ENCODE measurements at places on chromosomes 4 and X.

DNA sequence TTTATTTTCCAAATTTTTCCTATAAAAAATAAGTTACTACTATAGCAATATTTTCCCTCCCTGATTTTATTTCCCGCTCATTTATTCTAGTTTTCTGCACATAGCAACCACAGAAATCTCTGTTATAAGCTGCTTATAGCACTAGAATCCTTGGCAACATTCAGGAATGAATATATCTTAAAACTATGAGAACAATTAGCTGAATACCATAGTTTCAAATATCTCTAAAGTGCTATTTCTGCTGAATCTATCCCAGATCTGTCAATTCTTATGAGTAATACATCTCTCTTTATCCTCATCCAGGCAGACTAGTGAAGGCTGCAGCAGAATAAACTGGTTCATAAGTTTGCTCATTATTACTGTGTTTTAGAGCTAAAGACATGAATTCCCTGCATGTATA lies 622.9 kb upstream of the DIPK2B start:
- no peak for DNase-seq

DNA sequence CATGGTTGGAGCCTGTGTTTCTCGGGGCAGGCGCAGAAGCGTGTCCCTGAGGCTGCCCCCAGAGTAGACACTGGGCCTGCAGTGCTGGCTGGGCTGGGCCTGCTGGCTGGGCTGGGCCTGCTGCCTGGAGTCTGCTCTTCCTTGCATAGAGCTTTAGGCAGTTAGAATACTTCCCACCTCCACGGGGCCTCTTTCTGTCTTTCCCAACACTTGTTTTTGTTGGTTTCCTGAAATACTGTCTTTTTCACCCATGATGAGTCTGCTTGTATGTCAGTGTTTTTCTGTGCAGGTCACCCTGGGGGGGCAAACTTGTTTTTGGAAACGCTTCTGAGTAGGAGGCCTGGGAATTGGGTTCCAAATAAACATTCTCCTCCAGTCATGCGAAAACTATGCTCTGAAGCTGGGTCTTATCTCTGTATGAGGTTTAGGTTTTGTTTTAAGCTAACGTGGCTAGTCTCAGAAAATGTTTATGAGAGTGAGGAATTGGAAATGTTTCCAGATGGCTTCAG lies 32.2 kb downstream of the TRMT44 start:
- DNase-seq: no peak

DNA sequence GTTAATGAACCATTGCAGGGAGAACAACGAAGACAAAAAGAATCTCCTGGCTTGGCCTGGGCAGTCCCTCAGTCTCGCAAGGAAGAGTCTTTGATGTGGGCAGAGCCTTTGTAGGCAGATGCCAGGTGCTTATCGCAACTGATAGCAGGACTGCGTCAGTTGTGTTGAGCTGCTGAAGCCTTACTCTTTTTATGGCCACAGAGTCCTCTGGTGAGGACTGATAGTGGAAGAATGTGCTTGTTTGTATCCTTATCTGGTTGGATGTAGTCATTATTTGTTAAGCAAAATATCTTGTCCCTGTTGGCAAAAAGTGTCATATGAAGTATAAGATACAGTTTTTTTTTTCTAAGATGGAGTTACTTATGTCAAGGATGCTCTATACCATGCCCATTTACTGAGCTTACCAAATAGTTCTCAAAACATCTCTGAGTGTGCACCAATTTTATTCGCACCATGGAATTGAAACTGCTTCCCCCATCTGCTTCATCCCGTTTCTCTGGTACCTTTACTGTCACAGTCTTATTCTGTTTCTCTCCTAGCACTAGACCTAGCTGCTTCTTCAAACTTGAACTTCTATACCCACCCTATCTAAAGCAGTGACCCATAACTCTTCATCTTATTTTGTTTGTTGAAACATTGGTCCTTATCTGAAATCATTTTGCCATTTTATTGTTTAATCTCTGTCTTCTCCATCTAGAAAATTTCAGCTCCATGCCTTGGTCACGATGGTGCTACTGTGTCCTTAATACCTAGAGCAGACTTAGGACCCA lies 47.0 kb upstream of the SPRY1 start:
- no peak for DNase-seq

GRCh38 chr4:8694651-8695151 lies 102.1 kb downstream of the CPZ start:
- no peak for DNase-seq

- DNase-seq: no peak
Measured at GRCh38 chr4:8121292-8122015, 37.2 kb downstream of the ABLIM2 start.

DNA sequence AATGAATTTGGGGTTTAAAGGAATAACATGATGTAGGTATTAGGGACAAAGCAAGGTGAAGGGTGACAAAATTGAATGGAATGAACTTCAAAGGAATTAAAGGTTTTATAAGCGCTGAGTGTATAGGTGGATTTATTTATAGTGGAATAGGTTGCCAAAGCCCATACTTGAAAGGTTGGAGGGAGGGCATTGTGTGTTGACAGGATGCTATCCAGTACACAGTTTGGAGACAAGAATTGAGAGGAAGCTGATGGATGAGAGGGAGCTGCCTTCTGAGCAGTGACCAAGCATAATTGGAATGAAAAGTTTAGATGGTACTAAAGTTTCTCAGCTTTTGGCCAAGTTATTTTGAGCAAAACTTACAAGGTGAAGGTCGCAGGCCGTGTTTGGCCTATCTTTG lies 52.6 kb upstream of the RAB33B start:
- no peak for DNase-seq
